NCI-H187 treated with DMSO at 0.1 percent for 48 hours (cell line): ENCODE measurements at places on chromosomes 7 and 10.

- no peak for DNase-seq
These were observed 30.1 kb downstream of the JCAD start for GRCh38 chr10:30029164-30029871.

DNA sequence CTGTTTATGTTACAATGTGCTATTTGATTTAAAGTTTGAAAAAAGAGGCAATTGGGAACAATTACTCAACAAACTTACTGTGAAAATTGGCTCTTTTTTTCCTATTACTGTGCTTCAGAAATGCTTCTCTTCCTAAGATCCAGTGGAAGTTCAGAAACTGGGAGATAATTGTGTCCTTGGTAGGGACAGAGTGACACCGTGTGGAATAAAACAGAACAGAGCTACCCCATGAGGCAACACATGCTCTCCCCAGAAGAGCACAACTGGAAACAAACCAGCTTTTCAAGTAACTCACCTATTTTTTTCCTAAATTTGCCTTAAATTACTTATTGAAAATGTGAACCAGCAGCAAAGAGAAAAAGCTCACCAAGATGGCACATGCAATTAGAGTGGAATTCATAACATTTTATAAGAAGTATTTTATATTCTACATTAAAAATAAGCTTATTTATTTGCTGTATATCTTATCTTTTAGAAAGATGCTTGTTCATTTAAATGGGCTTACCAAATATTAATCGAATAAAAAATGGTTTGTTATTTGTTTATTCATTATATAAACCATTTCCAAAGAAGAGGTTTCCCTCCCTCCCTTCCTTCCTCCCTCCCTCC, 346.1 kb upstream of the ANKRD30A start:
- DNase-seq = no peak

- DNase-seq = no peak
These were observed 36.9 kb downstream of the C1GALT1 start for GRCh38 chr7:7219216-7219615.

DNA sequence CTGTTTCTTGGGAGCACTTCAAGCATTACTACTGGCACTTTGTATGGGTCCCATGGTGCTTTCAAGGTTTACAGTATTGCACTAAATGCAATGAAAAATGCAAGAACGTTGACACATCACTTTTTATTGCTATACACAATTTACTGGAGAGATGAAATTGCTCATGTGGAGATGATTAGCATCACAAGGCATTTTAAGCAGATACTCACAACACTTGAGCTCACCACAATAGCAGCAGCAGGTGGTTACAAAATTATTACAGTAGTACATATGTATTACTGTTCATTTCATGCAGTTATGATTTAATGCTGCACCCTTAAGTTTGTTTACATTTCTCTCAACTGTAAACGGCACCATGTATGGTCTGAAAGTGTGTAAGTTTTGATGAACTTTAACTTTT, 537.7 kb downstream of the GRM8 start:
- DNase-seq = peak; percentile 86

DNA sequence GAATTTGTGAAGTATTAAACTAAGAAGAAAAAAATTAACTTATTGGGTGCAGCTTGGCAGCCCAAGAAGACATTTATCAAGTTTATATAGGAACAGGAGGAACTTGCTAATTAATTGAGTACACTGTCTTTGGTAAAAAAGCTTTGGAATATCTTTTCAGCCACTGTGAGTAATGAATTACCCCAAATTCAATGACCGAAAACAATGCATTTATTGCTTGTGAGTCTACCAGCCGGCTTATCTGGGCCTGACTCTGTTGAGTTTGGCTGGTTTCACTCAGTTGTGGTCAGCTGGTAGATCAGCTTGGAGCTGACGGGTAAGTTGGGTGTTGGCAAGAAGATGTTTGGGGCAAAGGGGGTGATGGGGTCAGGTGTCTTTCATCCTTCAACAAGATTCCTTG, 11.6 kb downstream of the GNG11 start:
- DNase-seq = no peak

GRCh38 chr10:116984202-116984990, 20.6 kb downstream of the SHTN1 start:
- DNase-seq = no peak

DNA sequence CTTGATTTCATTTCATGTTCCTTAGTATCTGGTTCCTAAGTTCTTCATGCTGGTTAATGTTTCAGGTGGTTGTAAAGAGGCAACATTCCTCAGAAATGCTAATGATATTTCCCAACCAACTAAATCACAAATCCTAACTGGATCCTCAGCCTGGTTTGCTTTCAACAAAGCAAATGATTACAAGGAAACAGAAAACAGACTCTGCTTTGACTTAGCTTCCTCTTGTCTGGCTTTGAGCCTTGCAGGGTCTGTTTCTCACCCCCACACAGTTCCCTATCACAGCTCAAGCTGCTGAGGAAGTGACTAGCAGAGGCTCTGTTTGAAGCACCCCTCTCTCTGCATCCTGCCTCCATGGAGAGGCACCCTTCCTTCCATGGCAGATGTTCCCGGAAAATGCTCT, 130.2 kb upstream of the CTTNBP2 start:
- no peak for DNase-seq

- no peak for DNase-seq
These were observed 6.4 kb upstream of the IL15RA start for GRCh38 chr10:5983774-5984173.

DNA sequence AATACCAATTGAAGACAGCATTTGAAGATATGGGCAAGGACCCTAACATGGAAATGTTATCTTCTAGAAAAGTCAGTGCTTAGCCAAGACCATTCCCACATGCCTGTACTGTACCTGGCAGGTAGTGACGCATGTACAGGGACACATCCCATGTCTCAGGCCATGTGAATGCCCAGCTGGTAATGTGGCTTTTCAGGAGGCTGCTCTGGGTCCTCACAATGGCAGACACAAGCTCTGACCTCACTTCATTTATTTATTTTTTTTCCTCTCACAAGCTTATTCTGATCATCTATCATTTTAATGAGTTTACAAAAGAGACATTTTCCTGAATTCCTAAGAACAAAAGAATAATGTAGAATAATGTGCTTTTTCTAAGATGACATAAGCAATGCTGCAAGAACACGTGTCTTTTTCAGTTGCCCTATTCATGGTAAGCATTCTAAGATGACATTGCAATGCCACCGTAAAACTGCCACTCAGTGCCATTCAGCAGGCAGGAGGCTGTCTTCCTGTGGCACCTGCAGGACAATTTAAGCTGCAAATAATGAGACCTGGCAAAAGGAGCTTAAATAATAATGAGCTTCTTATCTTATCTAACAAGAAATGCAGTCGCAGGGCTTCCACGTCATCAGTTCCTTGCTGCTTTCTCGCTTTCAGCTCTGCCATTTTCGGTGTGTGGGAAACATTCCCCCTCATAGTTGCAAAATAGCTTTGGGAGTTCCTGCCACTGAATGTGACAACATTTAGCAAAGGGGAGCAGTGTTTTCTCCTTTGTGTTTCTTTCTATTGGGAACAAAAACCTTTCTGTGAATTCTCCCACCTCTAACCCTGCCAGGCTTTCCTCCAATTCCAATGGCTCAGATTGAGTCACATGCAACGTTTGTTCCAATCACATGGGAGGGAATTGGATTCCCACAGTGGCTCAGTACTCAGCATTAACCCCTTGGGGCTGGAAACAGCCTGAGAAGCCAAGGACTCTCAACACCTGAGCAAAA, 113.0 kb downstream of the SEC23IP start:
- no peak for DNase-seq

DNA sequence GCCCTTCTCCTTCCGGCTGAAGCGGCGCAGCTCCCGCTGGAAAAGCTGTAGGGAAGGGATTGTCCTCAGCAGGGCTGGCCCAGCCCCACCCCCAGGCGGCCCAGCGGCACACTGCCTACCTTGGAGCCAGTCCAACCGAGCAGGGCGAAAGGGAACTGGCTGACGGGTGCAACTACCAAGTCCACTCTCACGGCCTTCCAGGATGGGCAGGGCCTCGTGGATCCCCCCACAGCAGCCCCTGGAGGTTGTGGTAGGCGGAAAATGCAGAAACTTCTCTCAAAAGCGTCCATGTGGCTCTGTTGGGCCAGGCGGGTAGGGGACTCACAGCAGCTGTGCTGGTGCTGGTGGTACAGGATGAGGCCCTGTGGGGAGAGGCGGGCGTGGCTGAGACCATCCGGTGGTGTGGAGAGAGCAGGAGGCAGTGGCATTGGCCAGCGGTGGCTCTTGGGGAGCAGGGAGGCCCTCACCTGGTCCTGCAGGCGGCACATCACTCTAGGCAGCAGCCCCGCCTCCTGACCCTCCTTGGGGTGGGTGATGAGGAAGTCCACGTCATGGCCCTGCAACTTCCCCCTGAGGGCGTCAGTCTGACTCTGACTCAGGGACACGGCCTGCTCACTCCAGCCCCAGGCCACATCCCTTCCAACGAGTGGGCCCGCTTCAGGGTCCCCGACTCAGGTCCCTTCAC, 8.4 kb upstream of the PGAM2 start:
- DNase-seq = no peak

GRCh38 chr7:98185101-98185500, 26.1 kb upstream of the BHLHA15 start:
- no peak for DNase-seq

- no peak for DNase-seq
These were observed 7.4 kb upstream of the ZMYND11 start for GRCh38 chr10:127612-128432.

DNA sequence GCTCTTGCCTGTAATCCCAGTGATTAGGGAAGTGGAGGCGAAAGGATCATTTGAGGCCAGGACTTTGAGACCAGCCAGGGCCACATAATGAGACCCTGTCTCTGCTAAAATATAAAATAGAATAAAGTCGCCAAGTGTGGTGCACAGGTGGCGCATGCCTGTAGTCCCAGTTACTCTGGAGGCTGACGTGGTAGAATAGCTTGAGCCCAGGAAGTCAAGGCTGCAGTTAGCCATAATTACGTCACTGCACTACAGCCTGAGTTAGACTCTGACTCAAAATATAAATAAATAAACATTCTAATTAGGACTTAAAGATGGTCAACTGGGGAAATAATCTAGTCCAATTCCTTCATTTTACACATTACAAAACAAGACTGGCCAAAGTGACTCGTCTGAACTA, 768 bp downstream of the CHCHD2 start:
- DNase-seq = no peak

DNA sequence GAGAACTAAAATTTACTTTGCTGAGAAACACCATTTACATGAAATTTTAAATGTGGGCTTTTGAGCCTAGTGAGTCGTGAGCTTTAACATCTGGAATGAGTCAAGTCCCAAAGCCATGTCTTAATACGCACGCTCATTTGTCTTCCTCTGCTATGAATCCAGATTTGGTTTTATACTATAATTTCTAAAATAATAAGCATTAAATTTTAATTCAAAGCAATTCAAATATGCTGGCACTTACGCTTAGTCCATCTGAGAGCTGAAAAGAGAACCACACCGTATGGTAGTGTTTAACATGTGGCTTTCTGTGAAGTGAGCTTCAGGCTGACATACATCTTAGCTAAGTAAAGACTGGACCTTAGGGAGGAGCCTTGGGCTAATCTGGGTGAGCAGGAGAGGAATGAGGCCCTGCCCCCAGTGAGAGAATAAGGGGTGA, 52.2 kb downstream of the CUBN start:
- no peak for DNase-seq

GRCh38 chr10:78754269-78755062, 314.3 kb upstream of the ZMIZ1 start:
- no peak for DNase-seq
